ENCODE measurements at places on chromosomes 1 and 21.

- DNase-seq = no peak
Observed at GRCh38 chr1:12342401-12343003, 112.7 kb downstream of the VPS13D start.

DNA sequence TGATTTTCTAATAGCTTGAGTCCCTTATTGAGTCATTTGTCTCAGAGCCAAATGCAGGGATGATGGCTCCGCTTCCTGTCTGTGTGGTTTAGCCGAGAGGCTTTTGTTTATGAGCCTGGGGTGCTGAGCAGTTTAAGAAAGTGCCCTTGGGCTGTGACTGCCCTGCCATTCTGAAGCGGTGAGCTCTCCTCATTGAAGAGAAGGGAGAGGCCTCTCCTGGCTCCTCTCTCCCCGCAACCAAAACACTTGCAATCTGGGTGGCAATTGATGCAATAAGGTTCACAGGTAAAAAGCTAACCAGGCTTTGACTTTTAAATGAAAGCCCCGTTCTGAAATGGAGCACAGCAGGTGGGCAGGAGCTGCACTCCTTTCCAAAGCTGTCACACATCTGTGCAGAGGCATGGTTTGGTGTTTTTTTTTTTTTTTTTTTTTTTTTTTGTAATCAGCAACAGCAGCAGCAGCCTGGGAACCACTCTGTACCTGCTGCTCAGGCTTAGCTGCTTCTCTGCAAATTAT, 403.7 kb downstream of the SIPA1L2 start:
- DNase-seq = no peak

DNA sequence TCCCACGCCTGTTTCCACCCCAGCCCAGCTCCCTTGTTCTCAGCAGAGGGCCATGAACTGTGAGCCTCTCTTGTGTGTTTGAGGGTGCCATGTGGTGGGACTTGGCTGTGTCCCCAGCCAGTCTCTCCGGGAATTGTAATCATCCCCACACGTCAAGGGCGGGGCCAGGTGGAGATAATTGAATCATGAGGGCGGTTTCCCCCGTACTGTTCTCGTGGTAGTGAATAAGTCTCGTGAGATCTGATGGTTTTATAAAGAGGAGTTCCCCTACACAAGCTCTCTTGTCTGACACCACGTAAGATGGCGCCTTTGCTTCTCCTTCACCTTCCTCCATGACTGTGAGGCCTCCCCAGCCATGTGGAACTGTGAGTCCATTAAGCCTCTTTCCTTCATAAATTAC, 57.2 kb upstream of the COL6A2 start:
- no peak for DNase-seq

GRCh38 chr1:179599623-179600249, 8.1 kb downstream of the TDRD5 start:
- no peak for DNase-seq

DNA sequence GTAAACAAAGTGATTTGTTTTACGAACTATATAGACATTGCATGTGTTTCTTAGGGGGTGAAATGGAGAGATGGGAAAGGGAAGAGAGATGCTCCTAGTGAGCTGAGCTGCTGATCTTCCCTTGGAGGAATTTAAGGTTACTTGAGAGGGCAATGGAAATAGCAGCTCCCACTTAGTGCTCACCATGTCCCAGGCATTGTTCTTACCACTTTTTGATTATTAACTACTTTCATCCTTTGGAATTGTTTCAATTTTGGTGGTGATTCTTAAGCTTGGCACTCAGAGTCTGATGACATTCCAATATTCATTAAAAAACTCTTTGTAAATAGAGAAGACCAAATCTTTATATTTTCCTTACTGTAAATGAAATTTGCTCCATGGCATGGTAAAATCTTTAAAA, 124.9 kb downstream of the ITSN1 start:
- no peak for DNase-seq

- no peak for DNase-seq
Observed at GRCh38 chr1:205355075-205355453, 1.7 kb downstream of the KLHDC8A start.

DNA sequence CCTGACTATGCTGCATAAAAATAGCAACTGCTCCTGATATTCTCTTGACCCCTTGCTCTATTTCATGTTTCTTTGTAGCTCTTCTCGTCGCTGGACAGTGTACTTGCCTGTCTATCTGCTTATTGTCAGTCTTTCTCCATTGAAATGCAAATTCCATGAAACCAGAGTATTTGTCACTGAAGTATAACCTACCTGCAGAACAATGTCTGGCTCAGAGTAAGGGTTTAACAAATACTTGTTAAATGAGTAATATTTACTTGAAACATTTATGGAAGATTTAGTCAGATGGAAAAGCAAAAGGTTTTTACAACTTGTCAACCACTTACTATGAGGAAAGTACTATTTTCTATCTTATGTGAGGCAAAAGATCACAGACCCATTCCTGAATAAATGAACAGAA, 19.9 kb upstream of the ERICH3 start:
- no peak for DNase-seq

GRCh38 chr1:234515821-234516241, 36.9 kb upstream of the TARBP1 start:
- no peak for DNase-seq
